ENCODE measurements at places on chromosomes 4 and X.

- peak; percentile 34 for DNase-seq
These were observed 112.0 kb downstream of the SHROOM3 start for GRCh38 chr4:76546759-76547742.

DNA sequence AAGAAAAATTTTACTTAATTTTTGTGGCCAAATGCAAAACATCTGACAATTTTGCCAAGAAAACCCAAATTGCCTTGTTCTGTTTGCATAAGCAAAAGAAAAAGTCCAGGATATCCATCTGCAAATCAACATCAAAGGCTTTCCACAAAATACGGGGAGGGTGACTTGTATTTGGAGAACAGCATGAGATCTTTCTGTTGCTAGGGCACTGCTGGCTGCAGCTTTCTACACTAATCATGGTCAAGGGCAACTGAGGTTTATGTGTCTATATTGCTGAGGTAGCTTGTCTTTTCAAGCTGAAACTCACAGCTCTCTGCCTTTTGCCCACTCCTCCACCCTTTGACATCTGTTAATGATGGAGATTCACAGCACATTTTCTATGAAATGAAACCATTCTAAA is 389.1 kb downstream of the NKX6-1 start:
- no peak for DNase-seq

GRCh38 chrX:131975851-131976250 is 47.3 kb upstream of the STK26 start:
- no peak for DNase-seq

DNA sequence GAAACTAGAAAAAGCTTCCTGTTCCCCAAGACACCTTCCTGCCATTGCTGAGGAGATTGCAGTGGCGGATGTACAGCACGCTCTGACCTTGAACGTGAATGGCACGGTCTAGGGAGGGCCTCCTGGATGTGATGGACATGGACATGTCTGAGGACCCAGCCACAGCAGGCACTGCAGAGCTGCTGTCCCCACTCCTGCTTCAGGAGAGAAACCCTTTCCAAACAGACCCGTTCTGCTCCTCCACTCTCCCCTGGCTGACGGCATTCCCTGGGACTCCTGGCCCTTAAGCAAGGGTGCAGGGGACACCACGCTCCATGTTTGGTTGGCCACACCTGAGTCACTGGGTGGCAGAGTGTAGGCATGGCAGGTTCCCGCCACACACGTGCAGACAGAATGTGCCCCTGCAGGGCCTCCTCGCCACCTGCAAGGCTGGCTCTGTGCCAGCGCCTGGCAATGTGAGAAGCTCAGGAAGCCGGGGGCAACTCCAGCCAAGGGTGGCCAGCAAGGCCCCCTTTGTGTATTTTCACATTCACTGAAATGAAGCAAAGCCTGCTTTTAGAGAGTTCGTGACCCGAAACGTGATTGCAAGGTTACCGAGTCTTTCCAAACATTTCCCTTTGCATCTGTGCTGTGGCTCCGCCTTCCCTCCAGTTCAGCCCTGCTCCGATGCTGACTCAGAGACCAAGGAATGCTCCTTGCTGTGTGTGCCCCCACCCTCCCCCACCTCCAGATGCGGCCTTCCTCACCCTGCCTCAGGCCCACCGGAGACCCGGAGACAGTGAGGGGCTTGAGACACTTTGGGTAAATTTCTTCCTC is 46.1 kb downstream of the HTRA3 start:
- peak; percentile 72 for DNase-seq

GRCh38 chrX:106263817-106264216 is 95.7 kb downstream of the PWWP3B start:
- no peak for DNase-seq

- no peak for DNase-seq
These were observed 30.4 kb downstream of the DRD5 start for GRCh38 chr4:9811806-9812205.

DNA sequence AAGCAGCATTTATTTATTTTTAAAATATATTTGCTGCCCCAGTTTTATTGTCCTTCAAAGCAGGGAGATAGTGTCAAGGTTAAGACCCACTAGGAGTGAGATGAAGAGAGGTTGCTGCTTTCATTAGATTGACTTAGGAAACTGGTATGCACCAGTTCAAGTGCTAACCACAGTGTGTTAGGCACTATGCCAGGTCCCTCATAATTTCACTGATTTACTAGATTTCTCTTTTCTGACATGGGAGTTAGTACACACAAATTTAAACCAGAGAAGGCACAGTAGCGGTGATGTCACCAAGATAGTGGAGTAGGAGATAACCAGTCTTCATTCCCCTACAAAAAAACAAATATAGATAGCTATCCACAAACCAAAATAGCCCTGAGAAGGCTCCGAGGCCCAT is 14.3 kb downstream of the RRAGB start:
- no peak for DNase-seq

DNA sequence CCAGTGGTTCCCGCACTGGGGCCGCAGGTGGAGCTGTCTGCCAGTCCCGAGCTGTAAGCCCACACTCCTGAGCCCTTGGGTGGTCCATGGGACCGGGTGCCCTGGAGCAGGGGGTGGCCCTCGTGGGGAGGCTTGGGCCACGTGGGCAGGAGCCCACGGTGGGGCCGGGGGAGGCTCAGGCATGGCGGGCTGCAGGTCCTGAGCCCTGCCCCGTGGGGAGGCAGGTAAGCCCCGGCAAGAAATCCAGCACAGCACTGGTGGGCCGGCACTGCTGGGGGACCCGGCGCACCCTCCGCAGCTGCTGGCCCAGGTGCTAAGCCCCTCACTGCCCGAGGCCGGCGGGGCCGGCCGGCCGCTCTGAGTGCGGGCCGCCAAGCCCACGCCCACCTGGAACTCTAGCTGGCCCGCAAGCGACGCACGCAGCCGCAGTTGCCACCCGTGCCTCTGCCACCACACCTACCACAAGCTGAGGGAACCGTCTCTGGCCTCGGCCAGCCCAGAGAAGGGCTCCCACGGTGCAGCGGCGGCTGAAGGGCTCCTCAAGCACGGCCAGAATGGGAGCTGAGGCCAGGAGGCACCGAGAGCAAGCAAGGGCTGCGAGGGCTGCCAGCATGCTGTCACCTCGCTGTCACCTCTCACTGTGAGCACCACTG is 2.0 kb upstream of the METAP1 start:
- no peak for DNase-seq

- DNase-seq: no peak
These were observed 922.5 kb downstream of the RPA4 start for GRCh38 chrX:97806238-97806637.

GRCh38 chr4:7348946-7349900 is 85.5 kb downstream of the PSAPL1 start:
- DNase-seq: no peak

- no peak for DNase-seq
These were observed 7.0 kb upstream of the LRAT start for GRCh38 chr4:154736770-154737169.

GRCh38 chr4:7564242-7564641 is 129.5 kb upstream of the PSAPL1 start:
- no peak for DNase-seq

GRCh38 chr4:72665171-72665968 is 96.3 kb upstream of the ADAMTS3 start:
- no peak for DNase-seq

- DNase-seq: no peak
These were observed 4.0 kb downstream of the PLCXD1 start for GRCh38 chrX:285076-285677.

DNA sequence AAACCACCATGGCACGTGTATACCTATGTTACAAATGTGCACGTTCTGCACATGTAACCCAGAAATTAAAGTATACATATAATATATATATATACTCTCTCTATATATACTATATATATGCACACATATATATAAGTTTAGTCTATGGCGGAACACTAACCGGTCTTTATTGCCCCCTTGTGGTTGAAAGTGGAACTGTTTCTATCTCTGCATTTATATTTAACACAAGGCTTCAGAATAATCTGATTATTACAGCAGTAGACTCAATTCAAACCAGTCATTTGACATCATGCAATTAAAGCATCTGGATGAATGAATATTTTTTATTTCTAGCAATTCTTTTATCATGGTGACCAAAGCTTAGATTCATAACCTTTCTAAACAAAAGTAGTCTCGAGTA is 14.6 kb downstream of the RAB9B start:
- no peak for DNase-seq

DNA sequence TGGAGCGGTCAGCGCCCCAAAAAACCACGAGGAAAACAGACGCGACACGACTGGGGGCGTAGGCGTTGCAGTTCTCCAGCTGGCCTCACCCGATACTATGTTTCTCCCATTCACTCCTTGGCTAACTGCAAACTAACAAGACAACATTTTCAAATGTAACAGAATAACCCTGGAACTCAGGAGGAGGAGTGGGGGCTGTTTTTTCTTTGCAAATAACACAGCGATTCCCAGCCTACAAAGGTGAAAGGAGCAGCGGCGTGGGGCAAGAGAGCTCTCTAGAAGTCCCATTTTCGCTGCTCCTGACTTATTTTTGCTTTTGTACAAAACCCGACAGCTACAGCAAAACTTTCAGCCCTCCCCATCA is 1.6 kb downstream of the SOX3 start:
- no peak for DNase-seq

- DNase-seq: no peak
These were observed 75.1 kb downstream of the SLC2A9 start for GRCh38 chr4:9946170-9946569.

DNA sequence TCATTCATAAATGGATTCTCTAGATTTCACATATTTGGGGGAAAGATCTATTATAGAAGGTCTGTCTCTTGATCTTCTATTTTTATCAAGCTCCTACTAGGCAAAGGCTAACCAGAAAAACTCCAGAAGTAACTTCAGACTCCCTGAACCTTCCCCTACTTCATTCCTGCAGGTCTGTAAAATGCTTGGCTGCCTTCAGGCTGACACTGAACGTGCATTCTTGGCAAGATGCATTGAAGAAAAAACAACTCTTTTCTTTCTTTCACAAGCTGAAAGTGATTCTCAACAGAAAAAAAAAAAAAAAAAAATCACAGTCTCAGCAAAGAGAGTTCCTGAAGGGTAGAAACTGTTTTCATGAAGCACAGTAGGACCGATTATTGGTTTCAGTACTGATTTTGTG is 12.7 kb downstream of the OPHN1 start:
- DNase-seq: no peak

GRCh38 chrX:56314334-56314733 is 82.2 kb downstream of the KLF8 start:
- no peak for DNase-seq

DNA sequence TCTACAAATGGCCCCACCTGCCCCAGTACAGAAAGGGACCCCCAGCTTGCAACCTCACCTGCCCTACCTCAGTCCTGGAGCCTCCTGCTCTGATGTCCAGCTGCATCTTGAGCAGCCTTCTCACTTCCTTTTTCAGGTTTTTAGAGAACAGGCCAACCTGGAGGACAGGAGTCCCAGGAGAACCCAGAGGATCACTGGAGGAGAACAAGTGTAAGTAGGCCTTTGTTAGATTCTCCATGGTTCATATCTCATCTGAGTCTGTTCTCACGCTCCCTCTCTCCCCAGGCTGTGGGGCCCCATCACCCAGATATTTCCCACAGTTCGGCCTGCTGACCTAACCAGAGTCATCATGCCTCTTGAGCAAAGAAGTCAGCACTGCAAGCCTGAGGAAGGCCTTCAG is 3.6 kb downstream of the MAGEA11 start:
- DNase-seq: no peak

DNA sequence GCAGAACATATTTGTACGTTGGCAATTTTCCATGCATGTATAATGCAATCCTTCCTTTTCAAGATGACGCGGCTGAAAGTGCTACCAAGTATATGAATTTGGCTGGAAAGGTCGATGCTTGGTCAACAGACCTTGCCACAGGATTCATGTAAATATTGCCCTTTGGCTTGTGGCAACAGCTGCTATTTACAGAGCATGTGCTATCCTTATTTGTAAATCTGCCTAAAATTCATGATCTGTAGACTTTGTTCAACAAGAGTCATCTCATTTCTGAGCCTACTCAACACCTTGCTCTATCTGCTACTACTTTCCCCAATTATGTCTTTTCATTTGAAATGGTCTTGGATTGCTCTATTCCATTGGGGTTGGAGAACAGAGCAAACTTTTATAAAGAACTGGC is 1.9 kb upstream of the SMARCA1 start:
- DNase-seq: no peak

GRCh38 chrX:39725114-39725513 is 372.6 kb downstream of the BCOR start:
- DNase-seq: no peak

DNA sequence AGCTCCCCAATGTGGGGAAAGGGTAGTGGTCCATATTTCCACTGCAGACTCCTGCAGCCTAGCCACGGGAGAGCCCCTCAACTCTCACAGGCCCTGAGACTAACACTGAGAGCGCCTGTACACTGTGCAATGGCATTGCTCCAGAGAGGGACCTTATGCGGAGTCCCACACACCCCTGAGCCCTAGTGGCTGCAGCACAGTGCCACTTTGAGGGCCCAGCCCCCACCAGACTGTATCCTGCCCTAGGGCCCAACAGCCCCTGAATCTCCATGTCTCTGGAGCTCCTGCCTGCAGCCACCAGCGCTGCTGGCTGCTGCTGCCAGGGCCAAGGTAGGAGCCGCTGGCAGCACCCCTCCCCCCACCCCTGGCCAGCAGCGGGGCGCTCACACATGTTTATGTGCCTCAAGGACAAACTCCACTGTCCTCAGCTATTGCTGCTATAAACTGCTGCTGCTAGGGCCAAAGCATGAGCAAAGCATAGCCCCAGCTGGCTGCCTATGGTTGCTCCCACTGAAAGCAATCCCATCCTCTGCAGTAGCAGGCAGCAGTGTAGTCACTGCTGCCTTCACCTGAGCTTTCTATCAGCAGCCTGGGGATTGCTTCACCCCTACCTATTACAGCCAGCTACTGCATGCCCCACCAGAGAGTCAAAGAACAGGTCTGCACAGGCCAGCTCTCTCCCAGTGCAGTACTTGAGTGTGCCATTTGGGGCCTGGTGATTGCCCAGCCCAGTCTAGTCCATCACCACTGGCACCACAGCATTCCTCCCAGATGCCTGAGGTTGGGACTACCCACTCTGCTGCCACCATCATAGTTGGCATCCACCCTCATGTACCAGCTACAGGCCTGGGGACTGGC is 24.3 kb downstream of the TMEM154 start:
- no peak for DNase-seq
